ENCODE measurements at places on chromosomes 6 and 20.

DNA sequence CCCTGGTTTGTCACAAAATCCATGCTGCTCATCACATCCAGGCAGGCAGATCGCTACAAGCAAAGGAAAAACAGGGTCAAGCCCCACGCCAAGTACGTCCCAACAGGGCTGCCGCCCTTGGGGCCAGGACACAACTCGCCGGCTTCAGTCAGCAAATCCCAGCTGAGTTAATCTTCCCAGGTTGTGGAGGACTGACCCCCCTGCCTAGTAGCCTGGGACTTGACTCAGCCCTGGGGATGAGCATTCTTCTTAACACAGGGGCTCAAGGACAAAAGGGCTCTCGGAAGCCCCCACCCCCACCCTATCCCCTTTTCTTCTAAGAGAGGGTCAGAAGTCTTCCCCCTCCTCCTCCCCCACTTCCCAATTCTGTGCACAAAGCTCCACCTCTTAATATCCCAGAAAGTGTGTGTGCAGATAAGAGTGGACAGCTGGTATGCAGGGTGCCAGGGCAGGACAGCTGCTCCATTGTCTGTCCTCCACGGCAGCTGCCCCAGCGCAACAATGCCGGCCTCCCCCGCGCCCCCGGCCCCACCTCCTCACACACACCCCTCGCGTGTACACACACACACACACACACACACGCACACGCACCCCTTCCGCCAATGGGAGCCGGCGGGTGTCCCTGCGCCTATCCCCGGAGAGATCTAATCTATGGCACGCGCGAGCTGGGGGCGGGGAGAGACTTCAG lies 4.5 kb downstream of the DLL1 start:
- no peak for DNase-seq

- no peak for DNase-seq
Observed at GRCh38 chr6:35215665-35216411, 2.1 kb downstream of the SCUBE3 start.

- no peak for DNase-seq
Observed at GRCh38 chr6:35300848-35301247, 3.2 kb downstream of the DEF6 start.

- no peak for DNase-seq
Observed at GRCh38 chr6:17842014-17842776, 135.5 kb upstream of the NUP153 start.

- DNase-seq, result no peak
Observed at GRCh38 chr6:112139052-112139451, 51.7 kb downstream of the FAM229B start.

GRCh38 chr20:13510837-13511488 lies 127.8 kb downstream of the TASP1 start:
- DNase-seq, result no peak

DNA sequence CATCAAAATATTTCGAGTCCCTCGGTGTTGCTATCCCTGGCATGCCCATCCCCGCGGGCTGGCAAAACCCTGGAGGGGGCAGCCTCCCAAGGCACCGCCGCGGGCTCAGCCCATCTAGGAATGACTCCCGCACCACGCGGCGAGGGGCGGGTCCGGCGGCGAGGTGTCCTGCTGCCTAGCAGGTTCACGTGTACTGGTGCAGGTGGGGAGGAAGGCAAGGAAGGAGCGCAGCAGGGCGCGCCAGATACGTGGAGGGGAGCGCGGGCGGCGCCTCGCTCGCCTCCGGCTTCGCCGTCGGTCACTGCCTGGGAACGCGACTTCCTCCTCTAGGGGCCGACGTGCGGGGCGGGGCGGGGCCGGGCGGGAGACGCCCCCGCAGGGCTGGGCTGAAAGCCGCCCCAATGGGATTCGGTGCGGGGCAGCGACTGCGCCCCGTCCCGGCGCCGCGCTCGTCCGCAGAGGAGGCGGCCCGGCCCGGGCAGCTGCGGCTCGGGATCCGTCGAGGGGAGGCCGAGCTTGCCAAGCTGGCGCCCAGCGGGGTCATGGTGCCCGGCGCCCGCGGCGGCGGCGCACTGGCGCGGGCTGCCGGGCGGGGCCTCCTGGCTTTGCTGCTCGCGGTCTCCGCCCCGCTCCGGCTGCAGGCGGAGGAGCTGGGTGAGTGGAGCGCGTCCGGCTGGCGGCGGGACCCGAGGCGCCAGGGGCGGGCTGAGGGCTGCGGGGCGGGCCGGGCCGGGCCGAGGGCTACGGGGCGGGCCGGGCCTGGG lies at the start of gene DCBLD1:
Gene DCBLD1 (plus strand): TSS at position 435 of the 764 bp plus-strand sequence. CDS start 108 bp downstream, at position 543.
- no peak for DNase-seq

DNA sequence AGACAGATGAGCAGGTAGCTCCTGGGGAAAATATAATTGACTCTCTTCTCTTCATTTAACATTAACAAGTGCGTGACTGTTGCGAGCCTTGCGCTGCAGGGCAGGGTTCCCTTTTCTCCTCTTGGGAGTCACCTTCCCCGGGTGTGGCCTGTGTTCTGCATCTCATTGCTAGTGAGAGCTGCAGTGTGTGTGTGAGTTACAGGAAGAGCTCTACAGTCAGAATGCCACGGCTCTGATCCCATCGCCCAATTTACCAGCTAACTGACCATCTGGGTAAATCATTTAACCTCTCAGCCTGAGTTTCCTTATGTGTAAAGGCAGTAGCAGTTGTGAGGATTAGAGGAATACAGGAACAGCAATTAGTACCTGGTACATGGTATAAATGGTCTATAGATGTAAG lies 106.8 kb upstream of the NUP153 start:
- DNase-seq, result no peak

GRCh38 chr6:12791371-12791770 lies 74.8 kb downstream of the PHACTR1 start:
- DNase-seq, result no peak

GRCh38 chr6:157036245-157036711 lies 259.1 kb downstream of the ARID1B start:
- DNase-seq, result no peak

DNA sequence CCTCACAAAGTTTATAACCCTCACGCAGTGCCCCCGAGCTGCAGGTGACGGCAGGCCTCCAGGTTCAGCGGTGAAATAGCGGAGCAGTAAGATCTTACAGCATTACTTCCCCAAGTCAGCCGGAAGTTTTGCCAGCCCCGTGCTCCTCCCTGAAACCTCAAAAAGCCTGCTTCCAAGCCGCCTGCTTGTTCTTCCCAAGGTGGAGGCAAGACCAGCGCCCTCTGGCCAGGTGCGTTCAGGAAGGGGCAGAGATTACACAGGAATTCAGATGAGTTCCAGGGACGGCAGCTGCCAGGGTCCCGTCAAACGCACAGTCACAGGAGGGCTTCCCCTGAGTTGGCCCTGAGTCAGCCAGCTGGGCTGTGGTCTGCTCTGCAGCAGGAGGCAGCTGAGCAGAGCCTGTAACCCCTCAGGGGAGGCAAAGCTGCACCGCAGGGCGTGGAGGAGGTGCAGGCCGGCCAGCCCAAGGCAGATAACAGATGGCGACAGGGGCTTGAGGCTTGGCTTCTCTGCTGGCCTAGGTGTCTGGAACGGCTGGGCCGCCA lies 124.1 kb upstream of the RPS6KA2 start:
- DNase-seq, result no peak

GRCh38 chr6:69719602-69720193 lies 77.1 kb downstream of the LMBRD1 start:
- DNase-seq, result no peak

GRCh38 chr6:38480036-38480435 lies 159.7 kb downstream of the BTBD9 start:
- DNase-seq, result no peak

- no peak for DNase-seq
Observed at GRCh38 chr20:62025394-62025793, 40.3 kb downstream of the TAF4 start.

- DNase-seq, result no peak
Observed at GRCh38 chr6:7833751-7834070, 76.9 kb downstream of the TXNDC5 start.

DNA sequence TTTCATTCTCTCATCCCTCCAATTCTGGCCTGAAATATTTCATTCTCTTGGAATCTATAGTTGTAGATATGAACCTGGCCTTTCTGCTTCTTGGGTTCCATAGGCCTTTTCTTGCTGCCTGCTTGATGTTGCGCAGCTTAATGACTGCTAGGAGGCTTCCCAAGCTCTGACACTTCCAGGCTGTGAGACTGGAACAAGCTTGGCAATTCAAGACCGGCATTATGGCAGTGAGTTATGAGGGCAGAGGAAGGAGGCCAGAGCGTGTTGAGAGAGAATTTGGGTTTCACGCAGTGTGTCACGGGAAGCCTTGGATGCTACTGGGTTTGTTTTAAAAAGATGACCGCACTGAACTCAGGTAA lies 948 bp upstream of the DNAJC5 start:
- DNase-seq, result no peak
